ENCODE measurements at places on chromosomes 1 and 21.

DNA sequence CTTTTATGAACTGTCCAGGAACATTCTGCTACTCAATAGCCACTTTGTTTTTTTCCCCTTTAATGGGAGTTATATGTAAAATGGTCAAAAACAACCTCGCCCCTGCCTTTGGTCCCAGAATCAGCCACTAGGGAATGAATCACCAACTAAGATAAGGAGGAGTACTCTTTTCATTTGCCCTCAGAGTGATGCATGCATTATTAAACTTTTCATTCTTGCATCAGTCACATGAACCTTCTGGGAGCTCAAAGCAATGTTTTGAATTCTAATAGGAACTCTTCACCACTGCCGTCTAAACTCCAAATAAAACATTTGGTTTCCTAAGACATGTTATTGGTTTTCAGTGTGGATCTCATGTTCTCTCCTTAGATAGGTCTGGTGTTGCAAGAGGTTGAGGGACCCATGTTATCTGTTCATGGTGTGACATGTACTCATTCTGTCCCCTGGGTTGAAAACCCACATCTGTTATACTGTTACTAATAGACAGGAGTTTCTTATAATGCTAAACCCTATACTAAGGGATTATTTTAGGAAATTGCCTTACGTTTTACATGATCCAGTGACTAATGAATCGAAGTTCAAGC, 17.8 kb upstream of the HSD17B7 start:
- DNase-seq = no peak

GRCh38 chr1:113856401-113856790, 15.1 kb downstream of the PTPN22 start:
- no peak for DNase-seq

DNA sequence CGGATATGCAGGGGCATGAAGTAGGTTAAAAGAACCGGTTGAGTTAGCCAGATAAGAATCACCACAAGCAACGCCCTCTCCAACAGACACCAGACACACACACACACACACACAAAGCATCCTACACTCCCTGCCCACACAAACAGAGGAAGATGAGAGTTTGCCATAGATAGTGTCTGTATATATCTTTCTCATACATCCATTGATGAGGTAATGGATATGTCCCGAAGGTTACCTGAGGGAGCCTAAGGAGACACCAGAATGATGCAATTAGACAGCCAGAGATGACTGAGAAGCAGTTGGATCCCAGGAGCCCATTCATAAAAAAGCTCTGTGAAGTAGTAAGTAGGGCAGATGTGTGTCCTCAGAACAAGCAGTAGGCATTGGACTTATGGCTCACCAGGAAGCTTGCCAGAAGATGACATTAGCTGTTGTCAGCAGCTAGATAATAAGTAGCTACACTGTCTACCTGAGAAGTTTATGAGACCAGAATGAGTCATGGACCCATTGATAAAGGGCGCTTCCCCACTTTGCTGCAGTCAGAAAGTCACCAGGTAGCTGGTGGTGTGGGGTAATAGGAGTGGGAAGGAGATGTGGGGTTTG, 247.0 kb downstream of the KCNT2 start:
- no peak for DNase-seq

DNA sequence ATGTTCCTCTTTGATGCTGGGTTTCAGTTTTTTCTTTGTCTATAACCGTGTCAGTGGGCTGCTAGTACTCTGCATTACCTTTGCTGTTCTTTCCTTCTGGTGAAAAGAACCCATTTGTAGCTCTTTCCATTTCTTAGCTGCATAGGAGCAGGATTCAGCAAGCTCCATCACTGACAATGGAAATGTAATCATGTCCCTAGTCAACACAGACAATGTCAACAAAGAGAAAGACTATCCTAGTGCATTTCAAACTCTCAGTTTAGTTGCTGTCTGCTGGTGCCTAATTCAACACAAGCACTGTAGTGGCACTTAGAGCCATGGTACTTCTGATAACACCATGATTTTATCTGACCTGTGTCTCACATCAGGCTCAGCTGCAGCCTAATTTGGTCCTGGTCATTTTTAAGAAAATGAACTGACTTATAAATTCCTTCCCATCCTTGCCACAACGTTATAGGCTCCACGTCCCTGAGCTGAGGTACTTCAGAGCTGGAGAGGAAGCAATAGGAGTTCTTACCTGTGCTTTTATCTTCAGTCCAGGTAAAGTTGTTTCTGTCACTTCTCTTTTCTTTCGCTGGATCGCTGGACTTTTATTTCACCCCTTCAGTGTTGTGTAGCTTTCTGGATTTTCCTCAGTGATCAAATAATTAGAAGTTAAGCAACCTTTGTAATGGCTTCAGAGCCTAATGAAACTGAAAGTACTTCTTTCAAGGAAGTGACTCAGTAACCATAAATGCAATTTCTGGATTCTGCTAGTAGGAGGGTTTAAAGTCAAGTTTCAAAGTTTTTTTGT, at the start of gene GBP3:
TSS of gene GBP3 (minus strand) at position 700 of the 793 bp plus-strand sequence. CDS start 2,145 bp downstream, outside the sequence.
- DNase-seq = no peak

DNA sequence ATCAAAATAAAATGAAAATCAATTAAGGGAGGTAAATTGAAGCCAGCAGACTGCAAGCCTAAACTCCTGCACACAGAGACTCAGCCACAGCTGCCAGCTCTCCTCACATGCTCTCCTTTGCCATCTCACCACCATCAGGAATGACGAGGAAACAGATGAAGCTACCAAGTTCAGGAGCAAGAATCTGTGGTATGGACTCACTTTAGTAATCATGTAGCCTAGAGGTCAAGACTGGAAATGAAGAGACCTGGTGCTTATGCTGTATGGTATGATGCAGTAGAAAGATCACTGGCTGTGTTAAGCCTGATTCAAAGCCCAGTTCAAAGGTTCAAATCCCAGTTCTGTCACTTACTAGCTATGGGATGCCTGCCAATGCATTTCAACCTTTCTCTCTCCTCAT, 78.9 kb upstream of the CAMK1G start:
- DNase-seq = no peak

- DNase-seq = no peak
These were observed 1.3 kb downstream of the EDN2 start for GRCh38 chr1:41483001-41483850.

DNA sequence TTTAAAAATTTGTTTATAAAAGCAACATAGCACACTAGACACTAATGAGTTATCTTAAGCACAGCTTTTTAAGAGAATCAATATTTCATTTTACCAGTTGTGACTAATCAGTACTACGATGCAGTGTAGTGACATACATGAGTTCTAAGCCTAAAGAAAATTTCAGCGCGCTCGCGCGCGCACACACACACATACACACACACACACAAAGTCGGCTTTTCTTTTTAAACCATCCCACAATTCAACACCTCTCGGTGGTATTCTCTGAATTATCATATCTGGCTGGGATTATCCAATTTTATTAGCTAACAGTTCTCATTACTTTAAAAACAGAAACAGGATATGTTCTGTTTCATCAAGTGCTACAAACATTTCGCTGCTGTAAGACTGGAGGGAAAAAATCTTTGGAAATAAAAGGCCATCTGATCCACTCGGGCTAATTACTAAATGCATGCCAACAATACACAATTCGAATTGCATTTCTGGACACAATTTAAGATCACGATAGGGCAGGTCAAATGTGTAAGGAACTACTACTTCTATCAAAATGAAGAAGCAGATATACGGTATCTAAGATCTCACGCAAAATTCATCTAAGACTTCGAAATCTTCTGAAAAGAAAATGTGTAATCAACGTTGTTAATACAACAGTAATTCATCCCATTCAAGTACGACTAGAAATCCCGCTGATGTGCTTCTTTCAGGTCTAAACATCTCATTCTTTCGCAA, 1.2 kb downstream of the TUT4 start:
- DNase-seq = peak; percentile 67

DNA sequence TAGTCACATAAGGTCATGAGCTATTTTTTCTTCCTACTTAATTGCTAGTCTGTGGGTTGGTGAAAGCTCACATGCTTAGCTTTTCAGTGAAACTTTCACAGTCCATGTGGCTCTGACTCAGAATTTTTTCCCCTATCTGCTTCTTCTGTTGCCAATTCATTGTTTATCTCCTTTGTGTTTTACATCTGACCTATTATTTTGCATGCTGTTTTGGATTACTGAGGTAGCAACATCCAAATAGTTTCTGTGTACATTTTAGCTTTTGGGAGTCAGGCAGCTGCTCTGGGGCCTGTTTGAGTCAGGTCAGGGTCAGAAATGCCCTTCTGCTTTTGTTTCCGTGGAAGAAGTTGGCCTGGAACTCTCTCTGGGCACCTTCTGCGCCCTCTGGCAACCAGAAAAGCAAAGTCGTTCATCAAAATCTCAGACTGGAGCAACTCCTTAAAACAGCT, 40.0 kb downstream of the ROR1 start:
- no peak for DNase-seq

DNA sequence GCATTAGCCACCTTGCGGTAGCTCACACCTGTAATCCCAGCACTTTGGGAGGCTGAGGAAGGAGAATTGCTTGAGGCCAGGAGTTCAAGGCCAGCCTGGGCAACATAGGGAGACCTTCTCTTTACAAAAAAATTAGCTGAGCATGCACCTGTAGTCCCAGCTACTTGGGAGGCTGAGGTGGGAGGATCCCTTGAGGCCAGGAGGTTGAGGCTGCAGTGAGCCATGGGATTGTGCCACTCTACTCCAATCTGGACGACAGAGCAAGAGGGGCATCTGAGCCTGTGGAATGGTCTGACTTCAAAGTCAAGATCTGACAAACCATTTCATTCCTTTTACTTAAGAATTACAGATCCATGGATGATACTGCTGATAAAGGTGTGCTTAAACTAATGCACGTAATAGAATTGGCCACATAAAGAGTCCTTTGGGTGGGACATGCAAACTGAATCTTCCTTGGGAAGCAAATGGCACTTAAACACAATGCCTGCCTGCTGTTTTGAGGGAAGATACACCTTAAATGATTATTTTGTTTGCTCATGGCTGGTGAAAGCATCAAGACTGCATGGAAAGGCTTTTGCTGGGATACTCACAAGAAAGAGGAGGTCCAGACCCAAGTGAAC, 2.5 kb upstream of the TMEM201 start:
- DNase-seq = no peak

DNA sequence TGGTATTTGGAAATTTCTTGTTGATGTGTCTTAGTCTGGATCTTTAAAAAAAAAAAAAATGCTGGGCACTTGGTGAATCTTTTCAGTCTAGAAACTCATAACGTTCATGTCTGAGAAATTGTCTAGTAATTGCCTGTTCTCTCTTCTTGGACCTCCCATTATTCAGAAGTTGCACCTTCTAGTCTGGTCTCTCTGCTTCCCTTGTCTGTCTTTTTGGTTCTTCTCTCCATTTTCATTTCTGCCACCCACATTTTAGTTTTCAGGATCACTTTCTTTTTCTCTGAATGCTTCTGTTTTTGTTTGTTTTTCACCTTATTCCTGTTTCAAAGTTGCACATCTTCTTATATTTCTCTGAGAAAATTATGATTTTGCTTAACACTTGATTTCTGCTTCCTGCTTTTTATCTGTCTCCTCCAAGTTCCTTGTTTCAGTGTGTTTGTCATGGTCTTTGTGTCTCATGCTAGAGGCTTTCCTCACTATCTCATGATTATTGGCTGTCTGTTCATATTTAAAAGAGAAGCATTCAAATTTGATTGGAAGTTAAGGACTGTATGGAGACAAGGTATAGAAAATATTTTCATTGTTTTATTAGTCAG, 21.3 kb downstream of the BACE2 start:
- DNase-seq = no peak

DNA sequence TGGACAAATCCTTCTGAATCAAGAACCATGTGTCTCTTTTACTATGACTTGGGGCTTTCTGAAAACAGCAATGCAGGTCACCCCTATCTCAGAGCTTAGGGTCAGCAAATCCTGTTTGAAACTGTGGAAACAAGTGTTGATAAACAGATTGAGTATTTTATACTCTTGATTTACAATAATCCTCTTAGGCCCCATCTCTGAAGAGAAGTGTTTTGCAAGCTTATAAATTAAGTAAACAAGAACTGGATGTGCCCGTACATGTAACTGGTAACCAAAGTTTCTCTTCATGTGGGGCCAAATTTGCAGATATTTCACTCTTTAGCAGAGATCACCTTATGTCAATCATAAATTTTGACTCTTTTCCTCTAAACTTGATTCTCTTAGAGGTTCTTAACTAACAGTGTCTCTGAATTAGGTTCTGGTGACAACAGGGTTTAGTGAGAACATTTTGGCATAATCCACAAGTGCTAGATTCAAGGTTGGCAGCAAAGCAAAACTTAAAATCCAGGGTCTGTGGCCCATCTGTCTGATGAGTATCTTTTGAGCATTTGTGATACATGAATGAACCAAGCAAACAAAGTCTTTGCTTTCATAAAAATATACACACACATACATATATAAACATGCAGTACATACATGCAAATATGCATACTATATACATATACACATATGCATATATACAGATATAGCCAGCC, 183.0 kb upstream of the HOOK1 start:
- DNase-seq = no peak

DNA sequence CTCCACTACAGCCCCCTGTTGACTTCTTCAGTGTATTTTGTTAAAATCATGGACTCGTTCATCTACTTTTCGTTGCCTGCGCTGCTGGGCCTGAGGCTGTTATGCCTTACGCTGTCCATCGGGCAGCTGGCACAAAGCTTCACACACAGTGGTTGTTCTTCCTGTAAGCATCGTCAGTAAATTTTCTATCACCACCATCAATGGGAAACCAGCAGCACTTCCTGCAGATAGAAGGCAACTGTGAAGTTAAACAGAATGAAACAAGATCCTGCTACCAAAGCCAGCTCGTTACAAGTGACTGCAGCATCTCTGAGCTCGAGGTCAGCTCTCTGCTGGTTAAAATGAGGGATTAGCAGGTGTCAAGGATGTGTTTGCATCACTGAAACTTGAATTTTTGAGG, 21.9 kb upstream of the PADI6 start:
- no peak for DNase-seq

GRCh38 chr1:193408782-193409293, 222.4 kb upstream of the B3GALT2 start:
- DNase-seq = no peak

GRCh38 chr1:152107031-152107983, 7.9 kb downstream of the TCHH start:
- DNase-seq = no peak

GRCh38 chr1:162281426-162281825, 95.2 kb downstream of the SPATA46 start:
- no peak for DNase-seq

- DNase-seq = no peak
These were observed 96.4 kb downstream of the UBR4 start for GRCh38 chr1:19113697-19114092.

GRCh38 chr1:202264726-202265125, 71.1 kb downstream of the LGR6 start:
- DNase-seq = no peak
